NCI-H187 treated with DMSO at 0.1 percent for 48 hours (cell line): ENCODE measurements at places on chromosomes 1 and 21.

DNA sequence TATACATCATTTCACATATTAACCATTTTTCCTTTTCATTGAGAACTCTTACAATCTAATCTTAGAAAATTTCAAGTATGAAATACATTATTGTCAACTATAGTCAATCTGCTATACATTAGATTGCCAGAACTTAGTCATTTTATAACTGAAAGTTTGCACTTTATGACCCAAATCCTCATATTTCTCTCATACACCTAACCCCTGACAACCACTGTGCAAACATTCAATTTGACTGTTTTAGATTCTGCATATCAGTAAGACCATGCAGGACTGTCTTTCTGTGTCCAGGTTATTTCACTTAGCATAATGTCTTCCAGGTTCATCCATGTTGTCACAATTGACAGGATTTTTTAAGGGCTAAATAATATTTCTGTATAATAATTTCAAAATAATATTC is 1299.0 kb upstream of the B3GALT2 start:
- no peak for DNase-seq

GRCh38 chr21:25953659-25954058 is 216.9 kb downstream of the APP start:
- DNase-seq, result no peak

DNA sequence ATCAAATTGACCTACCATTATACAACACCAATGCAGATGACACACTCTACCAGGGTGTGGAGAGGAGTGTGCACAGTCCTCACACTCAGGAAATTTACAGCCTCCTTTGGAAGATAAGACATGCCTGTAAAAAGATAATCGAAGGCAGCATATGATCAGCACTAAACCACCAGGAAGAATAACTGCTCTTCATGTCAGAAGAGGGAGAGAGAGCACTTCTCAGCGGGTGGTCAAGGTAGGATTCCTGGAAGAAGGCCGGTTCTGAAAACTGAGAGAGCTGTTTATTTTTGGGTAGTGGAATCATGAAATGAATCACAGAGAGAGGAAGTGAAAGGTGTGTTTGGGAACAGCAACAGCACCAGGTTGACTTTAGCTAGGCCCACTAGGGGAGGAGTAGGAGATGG is 14.0 kb upstream of the ZNF697 start:
- DNase-seq, result no peak

DNA sequence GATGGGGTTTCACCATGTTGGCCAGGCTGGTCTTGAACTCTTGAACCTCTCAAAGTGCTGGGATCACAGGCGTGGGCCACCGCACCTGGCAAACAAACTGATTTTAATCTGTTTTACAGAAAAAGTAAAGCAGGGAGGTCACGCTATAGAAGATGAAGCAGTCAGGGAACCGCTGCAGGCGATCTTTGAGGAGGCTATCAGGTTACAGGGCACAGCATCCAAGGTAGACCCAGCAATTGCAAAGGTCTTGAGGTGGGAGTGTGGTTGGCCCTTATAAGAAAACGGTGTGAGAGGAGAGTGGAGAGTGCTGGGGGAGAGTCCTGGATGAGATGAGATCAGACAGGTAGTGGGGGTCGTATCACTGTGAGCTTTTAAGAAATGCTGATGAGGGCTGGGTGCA is 2.6 kb upstream of the TMCO4 start:
- no peak for DNase-seq

DNA sequence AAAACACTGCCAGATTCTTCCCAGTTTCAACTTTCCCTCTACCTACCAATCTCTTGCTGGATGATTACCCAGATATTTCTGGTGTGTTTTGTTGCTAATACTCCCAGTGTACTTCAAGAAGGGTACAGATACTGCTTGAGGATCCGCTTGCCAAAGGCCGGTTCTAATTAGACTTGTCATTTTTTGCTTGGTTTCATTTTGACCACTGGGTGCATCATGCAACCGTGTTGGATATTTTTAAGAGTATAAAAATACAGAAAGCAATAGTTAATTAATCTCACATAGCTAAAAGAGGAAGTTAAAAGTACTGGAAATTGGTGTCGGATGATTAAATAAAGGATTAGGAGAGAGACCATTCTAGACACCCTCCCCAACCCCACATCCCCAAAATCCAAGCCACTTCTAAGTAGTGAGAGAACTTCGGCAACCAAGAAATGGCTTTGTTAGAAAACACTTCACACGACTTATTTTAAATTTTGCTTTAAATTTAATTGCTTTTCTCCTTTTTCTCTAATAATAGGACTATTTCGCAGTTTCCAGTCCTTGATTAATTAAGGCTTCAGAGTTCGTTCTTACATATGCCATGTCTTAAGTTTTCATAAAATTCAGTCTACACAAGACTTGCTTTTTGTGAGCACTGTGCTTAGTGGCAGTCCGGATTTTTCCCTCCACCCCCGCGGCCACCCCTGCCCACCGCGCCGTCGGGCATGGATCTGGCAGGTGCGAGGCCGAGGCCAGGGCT is 2.5 kb upstream of the CDKN2C start:
- no peak for DNase-seq

DNA sequence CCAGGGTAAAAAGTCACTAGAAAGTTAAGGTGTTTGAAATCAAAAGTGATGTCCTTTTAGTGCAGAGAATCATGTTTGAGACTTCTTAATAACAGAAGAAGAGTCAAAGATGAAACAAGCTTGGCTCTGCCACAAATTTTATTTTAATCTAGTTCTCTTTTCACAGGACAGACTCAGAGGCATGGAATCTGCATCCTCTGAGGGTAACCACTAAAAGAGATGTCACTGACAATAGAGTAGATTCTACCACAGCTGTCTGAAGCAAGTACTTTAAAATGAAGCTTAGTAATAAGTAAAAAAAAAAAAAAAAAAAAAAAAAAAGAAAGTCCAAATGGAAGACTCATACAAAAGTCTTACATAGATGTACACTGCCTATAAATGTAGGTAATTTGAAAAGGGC is 519.7 kb upstream of the PRMT6 start:
- DNase-seq, result no peak

- no peak for DNase-seq
Observed at GRCh38 chr1:52867087-52867863, 24.7 kb downstream of the ZYG11A start.

DNA sequence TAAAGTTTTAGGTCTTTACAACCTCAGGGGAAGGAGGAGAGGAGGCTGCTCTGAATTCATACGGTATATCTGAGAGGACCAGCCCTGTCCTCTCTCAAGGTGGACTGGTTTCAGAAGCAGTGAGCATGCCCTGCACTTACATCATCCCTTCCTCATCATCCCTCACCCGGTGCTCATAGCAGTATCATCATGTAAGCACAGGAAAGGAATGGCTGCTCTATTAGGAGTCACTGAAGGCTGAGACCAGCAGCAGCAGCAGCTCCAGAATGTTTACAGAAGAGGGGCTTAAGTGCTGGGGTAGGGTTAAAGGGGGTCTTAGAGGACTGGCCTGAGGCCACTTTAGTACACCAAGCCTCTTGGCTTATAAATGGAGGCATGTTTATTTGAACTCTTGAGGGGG is 185.9 kb downstream of the AK5 start:
- DNase-seq, result no peak

- no peak for DNase-seq
Observed at GRCh38 chr1:11581445-11581991, 72.7 kb downstream of the FBXO2 start.

DNA sequence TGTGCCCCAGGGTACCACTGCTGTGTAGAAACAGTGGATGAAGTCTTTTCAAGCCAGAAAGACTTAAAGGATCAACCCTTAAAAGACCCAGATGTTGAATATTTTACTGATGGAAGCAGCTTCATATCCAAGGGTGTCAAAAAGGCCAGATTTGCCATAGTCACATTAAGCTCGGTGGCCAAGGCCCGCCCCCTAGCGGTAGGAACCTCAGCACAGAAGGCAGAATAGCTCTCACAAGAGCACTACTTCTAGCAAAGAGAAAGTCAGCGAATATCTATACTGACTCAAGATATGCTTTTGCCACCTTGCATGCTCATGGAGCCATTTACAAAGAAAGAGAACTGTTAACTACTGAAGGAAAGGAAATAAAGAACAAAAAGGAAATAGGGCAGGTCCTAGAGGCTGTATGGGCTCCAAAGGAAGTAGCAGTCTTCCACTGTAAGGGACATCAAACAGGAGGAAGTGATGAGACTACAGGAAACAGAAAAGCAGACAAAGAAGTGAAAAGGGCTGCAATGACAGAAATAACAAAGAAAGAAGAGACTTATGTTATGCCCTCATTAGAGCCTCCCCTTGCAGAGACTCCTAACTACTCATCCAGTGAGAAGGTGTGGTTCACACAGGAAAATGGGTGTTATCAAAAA is 90.5 kb downstream of the LIPI start:
- no peak for DNase-seq

- peak; percentile 43 for DNase-seq
Observed at GRCh38 chr1:174769961-174770549, 229.7 kb upstream of the CACYBP start.

- no peak for DNase-seq
Observed at GRCh38 chr1:158126425-158126824, 54.3 kb upstream of the CD1D start.

DNA sequence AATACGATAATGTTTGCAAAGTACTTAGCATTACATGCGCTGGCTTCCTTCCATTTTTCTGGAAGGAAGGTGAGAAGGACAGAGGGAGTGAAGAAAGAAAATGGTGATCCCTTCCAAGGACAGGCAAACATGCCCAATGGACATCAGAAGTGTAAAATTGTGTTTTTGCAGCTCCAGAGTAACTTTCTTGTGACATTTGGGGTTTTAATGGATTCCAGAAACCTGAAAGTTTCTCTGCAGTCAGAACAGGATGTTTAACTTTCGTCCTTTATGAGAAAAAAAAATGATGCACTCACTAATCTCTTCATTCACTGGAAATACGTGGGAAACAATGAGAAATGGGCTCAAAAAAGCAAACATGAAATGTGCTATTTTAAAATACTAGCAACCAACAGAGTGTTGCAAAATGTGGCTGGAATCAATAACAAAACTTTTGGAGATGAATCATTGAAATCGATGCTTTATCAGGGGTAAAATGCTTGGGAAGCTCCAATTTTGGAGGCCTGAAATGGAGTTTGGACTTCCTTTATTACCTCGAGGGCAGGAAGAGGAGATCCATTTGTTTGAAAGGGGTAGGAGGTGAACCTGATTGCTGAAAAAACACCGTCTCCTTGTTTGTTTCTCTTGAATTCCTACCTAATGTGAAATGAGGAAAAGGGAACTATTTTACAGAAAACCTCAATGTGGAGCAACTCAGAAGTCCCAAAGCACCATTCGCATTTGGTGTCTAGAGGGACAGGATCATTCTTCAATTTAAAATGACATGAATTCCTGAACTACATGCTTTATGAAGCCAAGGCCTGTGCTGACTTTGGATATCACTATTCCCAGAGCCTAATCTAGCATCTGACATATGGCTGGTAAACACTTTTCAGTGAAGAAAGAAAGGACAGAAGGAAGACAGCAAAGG is 129.5 kb downstream of the TRABD2B start:
- no peak for DNase-seq

GRCh38 chr1:36768486-36769178 is 265.7 kb downstream of the GRIK3 start:
- DNase-seq, result no peak

GRCh38 chr1:175804561-175804960 is 61.2 kb upstream of the TNR start:
- DNase-seq, result no peak

DNA sequence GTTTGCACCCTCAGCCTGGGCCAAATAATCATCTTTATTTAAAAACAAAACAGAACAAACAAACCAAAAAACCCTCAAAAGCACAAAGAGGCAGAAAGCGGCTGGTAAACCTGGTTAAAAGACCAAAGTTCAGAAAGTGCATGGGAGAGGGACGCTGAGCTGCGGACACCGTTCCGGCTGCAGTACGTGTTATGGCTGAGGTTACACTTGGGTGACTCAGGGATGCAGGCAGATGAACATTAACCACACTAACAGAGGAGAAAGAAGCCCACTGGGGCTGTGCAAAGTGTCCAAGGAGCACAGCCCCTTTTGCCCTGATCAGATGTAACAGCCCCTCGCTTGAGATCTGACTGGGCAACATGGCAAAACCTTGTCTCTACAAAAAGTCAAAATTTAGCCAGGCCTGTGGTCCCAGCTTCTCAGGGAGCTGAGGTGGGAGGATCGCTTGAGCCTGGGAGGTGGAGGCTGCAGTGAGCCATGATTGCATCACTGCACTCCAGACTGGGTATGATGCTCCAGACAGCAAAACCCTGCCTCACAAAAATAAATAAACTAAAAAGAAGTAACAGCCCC is 28.3 kb downstream of the GPR157 start:
- no peak for DNase-seq

- no peak for DNase-seq
Observed at GRCh38 chr1:79796434-79796833, 789.9 kb upstream of the ADGRL4 start.

DNA sequence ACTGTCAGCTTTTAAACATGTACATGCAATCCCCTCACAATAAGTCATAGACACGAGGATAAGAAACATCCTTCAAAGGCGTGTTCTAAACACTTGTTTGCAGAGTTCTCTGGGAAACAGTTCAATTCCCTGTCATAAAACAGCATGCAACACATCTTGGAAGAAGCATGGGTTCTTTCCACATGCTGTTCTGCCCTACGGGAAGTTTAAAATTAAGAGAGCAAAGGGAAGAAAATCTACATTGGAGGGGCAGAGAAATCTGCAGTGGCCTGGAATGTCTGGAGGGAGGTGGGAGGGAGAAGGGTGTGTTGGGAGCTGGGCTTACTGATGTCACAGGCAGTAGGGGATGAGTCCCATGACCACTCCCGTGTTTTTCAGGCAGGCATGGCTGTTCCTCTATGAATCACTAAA is 98.3 kb upstream of the SLC2A1 start:
- DNase-seq, result no peak

- DNase-seq, result no peak
Observed at GRCh38 chr21:39429445-39429844, 16.1 kb downstream of the LCA5L start.

DNA sequence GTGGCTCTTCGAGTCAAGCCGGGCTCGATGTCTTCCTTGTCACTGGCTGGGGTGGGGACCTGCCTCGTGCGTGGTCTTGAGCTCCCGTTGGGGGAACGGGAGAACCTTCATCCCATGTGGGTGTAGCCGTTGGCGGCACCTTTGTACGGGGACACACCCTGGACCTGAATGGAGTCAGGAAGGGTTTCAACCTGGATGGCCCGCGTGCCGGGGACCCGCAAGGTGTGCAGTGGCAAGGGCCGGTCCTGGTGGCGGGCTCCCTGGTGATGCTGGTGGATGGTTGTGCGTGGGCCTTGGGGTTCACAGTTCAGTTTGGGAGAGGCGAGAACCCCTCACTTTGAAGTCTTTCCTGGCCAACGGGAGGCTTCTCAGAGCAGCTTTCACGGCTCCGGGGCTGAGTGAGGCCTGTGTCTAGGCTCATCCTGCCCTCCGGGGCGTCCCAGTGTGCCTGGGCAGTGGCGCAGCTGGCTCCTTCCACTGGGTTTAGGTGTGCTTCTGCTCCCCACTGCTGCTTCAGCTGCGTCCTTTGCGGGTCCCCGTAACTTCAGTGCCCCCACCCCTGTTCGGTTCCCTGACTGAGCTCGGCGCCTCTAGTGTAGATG is 11.4 kb downstream of the SKI start:
- no peak for DNase-seq
